GDM1 (cell line): ENCODE measurements at places on chromosomes 1 and 21.

DNA sequence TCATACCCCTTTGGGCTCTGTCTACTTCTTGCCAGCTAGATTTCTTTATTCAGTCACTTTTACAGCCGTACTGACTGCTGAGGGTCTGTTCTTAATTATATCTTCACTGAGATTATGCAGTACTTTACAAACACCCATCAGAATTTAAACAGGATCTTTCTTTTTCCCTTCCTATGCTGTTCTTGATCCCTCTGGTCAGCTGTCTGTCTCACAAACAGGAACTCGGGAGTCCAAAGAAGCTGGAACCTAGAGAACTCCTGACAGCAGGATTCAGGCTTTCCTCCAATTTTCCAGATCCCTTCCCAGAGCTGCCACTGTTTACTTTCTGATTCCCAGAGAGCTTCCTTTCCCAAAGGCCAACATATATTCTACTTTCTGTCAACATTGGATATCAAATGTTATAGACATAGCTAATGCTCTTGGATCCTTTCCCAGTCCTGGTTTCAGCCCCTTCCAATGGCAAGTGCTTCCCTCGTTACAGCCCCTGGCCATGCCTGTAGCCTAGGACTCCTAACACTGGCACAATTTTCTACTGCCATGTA, 59.5 kb downstream of the ATP2B4 start:
- DNase-seq: no peak

- DNase-seq: peak; percentile 58
Measured at GRCh38 chr1:6588893-6589520, 9.2 kb downstream of the ZBTB48 start.

DNA sequence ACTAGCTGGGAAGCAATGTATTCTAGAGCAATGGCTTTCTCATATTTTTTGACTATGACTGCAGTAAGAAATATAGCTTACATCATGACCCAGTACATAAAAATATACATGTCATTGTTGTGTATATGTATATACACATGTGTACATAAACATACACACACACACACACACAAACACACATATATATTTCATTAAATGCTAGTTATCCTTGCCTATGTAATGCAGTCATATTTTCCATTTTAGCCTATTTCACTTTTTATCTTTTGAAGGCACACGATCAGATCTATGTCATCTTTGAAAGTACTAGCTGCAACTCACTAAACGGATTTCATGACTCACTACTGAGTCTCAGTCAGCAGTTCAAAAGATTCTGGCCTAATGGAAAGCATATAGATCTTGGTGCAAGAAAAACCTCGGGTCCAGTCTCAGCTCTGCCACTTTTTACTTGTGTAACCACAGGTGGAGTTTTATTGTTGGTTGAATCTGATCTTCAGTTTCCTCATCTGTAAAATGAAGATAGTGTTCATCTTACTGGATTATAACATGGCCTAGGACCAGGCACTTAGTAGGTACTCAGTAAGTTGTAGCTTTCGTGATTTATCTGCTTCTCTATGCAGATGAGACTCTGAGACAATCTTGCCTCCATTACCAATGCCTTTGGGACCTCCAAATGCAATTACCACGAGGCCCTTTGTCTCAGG, 325.6 kb downstream of the RRAGC start:
- no peak for DNase-seq

- no peak for DNase-seq
Measured at GRCh38 chr1:167439301-167439988, 78.9 kb downstream of the CD247 start.

DNA sequence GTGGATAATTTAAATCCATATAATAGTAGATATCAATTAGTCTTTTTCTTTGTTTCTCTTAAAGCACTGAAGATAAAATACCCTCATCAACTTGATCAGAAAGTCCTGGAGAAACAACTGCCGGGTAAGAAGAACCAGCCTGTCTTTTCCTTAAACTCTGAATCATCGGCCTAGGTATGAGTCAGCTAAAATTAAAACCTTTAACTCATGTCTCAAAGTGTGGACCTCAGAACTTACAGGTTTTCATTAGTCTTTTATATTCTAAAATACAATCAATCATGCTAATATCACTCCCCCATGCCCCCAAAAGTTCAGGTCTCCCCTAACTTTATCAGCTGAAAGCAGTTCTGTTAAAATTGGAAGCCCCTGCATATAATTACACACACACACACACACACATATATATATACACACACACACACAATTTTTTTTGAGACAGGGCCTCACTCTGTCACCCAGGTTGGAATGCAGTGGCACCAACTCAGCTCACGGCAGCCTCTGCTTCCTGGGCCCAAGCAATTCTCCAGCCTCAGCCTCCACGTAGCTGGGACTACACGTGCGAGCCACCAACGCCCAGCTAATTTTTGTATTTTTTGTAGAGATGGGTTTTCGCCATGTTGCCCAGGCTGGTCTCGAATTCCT, 61.3 kb downstream of the B3GALNT2 start:
- DNase-seq: no peak

DNA sequence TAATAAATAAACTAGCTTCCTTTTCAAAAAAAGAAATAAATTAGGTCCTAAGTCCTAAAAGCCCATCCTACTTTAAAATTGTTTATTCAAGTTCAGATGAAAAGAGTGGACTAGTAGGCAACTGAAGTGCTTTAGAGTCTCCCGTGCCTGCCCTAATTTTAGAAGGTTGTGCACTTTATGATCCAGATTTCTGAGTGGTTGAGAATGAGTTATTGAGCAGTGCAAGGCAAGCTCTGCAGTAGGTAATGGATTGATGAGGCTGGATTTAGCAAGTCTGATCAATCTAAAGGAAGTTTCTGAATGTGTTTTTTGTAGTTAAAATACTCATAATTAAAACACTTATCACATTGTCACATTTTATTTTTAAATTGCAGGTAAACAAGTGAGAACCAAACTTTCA, 13.0 kb downstream of the GGPS1 start:
- no peak for DNase-seq

DNA sequence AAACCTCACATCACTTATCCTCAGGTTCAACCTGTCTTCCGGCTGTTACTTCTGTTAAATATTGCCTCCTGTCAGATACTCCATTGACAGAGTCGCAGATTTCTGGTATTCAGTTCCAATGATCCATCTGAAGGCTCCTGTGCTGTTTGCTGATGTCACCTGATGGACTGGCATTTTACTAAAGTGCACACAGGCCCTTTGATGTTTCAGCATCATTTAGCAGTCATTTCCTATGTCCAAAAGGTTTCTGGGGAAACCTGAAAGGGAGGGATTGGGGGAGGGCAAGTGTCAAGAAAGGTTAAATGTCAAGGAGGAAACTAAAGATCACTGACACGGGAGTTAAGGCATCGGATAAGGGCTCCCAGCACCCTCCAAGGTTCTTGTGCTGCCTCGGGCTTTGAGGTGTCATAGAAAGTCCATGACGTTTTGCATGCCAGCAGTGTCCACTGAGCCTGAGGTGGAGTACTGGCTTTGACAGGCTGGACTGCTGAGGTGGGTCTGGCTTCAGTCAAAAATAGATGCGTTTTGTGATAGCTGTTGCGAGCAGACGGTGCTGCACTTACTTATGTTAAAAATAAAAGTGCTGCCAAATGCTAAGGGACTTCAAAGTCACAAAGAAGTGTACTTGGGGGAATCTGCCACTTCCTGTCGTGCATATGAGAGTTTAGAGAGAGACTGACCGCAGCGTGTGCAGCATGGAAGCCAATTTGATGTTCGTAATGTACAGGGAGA, 30.8 kb downstream of the XCL2 start:
- no peak for DNase-seq

GRCh38 chr1:69438056-69438795, 129.5 kb upstream of the LRRC7 start:
- DNase-seq: no peak

DNA sequence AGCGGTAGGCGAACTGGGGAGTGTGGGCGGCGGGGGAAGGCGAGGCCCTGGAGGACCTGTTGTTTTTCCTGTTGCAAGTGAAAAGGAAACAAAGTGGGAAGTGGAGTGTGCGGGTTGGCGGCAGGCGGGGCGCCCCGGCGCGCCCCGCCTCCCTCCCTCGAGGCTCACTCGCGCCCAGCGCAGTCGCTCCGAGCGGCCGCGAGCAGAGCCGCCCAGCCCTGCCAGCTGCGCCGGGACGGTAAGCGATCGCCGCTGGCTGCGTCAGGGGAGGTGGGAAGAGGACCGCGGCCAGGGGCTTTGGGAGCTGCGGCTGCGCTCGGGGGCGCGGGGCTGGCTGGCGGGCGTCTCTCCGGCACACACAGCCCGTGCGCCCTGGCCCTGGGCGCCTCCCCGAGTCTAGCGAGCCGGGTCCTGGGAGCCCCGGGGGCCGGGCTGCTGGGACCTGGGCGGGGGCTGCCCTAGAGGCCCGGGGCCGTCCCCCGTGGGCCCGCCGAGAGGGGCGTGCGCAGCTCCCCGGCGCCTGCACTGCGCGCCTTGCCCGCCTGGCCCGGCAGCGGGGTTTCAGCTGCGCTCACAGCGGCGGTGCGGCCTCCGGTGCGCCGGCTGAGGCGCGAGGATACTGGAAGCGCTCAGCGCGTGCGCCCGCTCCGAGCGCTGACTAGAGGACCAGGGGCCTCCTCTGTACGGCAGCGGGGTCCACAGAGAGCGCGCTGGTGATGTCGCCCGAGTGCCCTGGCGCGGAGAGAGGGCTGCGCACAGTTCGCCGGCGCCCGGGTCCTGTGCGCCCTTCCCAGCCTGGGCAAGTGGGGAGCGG, at the start of gene PIK3CD:
TSS of gene PIK3CD (plus strand) at position 167 of the 814 bp plus-strand sequence. CDS start 58,725 bp downstream, outside the sequence.
- peak; percentile 51 for DNase-seq

DNA sequence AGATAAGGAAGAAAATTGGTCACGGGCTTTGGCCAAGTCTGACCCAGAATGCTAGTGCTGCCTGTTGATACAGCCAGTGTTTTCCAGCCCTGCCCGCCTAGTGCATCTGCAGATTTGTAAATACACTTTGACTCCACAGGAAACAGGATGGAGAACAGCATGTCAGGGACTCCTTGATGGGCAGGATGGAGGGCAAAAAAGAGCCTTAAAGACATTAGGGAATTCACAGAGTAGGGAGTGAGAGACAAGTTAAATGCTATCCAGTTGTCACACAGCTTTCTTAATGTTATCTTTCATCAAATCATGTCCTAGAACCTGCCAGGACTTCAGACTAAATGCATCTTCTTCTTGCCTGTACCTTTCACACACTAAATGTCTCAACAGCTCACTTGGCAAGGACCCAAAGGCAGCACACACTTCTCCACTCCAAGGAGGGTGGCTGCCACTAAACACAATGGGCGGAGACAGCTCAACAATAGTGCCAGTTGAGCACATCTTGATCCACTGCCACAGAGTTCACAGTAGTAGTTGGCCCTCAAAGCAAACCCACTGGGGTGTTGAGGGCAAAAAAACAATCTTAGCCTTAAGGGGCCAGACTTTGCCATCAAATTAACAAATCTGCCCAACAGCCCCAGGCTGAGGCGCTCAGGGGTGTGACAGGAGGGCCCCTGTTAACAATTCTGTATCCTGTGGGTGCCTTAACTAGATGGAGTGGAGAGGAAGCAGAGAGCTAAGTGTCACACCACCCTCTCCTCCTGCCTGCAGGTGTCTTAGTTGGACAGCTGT, 2.7 kb downstream of the HIVEP3 start:
- no peak for DNase-seq

DNA sequence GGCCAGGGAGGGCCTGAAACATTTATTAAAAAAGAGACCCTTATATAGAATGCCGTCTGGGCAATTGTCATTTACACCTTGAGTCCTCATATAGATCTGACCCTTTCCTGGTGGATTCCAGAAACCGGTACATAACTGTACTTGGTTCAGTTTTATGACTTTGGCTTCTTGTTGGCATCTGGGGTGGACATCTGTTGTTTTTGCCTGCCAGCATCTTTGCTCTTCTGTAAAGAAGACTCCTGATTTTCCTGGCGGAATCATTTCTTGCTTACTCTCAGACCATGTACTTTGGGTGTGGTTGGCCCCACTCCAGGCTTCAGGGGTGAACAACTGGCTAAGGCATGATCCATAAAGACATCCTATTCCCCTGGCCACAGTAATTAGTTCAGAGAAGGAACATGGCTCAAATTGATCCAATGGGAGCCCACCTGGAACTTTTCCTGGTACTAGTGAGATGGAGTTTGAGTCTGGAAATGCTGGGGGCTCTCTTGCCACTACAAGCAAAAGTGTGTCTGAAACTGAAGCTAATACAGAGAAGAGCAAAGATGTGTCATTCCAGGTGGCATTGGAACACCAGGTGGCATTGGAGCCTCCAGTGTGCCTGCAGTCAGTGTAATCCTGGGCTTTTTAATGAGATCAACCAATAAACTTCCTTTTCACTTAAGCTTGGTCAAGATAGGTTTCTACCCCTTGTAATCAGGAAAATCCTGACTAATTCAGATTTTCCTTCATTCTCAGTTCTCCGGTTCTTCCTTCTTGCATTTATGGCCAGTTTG, 332.5 kb upstream of the CAMK1G start:
- no peak for DNase-seq

DNA sequence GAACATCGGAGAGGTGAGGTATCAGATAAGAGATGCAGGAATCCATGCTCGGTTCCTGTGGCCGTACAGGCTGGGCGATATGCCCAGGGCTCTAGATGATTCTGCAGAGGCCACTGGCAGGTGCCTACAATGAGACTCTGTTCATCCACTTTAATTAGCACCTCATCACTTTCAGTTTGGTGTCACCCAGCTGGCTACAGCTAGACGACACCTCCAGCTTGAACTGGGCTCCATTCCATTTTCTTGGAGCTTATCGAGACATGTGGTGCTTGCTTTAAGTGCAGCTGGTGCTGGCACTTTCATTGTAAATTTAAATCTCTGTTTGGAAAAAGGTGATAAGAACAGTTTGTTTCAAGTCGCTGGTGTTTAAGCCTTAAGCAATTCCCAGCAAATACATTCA, 322.5 kb upstream of the ADGRL2 start:
- no peak for DNase-seq

DNA sequence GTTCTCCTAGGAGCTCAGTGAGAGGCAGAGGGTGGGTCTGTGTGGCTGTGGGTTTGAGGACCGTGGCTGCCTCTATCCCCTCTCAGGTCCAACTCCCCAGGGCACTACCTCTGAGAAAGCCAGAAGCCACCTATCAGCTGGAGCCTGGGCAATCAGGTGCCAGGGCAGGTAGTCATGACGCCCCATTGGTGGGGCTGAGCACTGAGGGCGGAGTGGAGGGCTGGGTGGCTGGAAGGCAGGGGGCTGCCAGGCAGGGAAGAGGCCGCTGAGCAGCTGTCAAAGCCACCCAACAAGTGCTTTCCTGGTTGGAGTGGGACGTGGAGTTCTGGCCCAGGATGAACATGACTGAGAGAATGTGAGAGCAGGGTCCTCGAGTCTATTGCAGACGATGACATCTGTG, 164.9 kb upstream of the AJAP1 start:
- DNase-seq: no peak
